Germinal center (tissue), 1 donor: ENCODE measurements at places on chromosomes 6 and 20.

- no peak for DNase-seq
These were observed 57.6 kb downstream of the ADGRG6 start for GRCh38 chr6:142359271-142359960.

DNA sequence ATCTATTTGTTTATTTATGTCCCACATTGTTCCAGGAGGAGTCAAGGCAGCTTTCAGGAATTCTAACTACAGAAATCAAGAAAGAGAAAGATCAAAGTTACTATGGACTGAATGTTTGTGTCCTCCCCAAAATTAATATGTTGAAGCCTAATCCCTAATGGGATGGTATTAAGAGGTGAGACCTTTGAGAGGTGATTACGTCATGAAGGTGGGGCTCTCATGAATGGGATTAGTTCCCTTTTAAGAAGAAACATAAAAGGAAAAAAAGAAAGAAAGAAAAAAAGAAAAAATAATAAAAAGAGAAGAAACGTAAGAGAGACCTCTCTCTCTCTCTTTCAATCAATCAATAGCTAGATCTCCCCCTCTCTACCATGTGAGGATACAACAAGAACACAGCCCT lies 44.7 kb upstream of the TOP1 start:
- DNase-seq: no peak

DNA sequence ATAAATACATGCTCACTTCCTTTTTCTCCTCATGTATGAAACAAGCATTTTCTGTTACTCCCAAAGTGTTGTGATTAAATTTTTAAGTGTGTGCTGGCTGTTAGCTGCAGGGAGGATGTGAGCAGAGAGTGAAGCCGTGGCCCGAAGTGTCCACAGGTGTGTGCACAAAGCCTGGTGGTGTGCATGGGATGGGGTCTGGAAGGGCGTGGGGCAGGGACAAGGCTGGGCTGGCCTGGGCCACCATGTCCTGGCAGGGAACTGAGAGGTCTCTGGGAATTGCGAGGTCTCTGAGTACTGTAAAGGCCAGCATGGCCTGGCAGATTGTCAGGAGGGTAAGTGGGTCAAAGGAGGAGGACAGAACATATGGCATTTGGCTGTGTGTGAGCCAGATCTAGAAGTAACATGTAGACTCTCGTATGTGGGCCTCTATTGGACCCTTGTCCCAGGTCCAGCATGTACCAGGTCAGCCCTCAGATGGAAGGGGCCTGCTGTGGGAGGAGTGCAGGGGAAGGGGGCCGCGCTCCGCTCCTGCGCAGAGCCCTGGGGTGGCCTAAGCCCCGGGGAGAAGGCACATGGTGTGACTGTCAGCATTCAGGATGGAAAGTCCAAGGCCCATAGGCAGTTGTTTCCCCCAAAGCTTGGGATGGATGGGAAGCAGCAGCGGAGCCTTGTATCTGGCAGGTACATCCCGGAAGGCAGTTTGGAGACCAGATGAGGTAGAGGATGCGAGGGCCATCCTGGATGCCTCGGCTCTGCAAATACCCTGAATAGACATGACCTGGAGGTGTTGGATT lies 45.1 kb upstream of the PHACTR3 start:
- no peak for DNase-seq

- peak; percentile 59 for DNase-seq
These were observed at the start of the genes HSPA1A and HSPA1L for GRCh38 chr6:31815025-31815838. Gene HSPA1A, plus strand, starts transcription at chr6:31815543. Its CDS starts 214 bp downstream, at chr6:31815757. Gene HSPA1L, minus strand, starts transcription at chr6:31815283. Its CDS starts 3,311 bp downstream, at chr6:31811972.

DNA sequence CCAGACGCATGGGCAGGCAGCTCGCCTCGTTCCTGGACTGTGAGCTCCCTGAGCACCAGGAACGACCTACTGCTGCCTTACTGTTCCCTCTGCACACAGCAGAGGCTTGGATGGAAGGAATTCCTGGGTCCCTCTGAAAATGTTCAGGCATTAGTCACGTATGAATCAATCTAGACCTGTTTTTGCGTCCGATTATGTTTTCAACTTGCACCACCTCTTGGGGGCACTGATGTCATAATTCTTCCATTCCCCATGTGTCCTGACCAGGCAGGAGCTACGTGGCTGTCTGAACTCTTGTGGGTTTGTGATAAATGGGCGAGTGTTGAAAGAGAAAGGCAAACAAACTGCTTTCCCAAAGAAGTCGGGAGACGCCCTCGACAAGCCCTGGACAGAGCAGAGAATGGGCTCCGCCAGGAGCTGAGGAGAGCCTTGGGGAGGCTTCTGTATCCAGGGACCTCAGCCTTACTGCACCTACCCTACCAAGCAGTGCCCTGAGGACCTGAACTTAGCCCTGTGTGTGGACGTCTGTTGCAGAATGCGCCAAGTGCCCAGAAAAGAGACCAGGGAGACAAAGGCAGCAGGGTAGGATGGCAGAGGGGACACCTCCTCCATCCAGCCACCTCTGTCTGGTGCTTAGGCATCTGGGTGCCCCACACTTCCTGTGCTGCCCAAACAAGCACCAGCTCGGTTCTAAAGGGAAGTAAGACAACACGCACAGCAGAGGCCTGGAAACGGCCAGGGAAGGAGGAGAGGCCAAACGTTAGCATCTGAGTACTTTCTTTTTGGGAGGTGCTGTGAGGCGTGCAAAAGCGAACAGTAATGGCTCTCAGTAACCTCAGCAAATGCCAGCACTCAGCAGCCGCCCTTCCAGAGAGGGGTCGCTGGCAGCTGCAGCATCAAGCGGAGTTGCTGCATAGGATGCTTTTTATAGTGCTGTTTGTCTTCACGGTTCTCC lies 124.2 kb downstream of the LY86 start:
- no peak for DNase-seq

DNA sequence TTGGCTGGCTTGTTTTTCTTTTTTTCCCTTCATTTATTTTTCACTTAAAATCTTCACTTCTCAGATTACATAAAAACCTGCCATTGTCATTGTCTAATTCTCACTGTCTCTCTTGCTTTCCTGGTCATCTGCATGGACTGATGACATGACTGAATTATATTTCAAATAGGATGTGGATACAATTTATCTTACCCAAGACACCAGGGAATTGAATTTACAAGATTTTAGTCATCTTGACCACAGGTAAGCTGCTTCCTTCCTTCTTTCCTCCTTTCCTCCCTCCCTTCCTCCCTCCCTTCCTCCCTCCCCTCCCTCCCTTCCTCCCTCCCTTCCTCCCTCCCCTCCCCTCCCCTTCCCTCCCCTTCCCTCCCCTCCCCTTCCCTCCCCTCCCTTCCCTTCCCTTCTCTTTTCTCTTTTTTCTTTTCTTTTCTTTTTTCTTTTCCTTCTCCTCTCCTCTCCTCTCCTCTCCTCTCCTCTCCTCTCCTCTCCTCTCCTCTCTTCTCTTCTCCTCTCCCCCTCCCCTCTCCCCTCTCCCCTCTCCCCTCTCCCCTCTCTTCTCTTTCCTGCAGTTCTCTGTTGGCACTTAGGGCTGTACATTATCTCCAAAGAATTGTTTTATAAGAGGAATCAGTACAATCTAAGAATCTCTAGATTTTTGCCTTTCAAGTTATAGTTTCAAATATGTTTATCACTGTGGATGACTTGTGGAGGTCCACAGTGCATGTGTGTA lies 171.5 kb downstream of the CARMIL1 start:
- no peak for DNase-seq

- no peak for DNase-seq
These were observed 288.0 kb downstream of the PHACTR1 start for GRCh38 chr6:13004601-13005000.

DNA sequence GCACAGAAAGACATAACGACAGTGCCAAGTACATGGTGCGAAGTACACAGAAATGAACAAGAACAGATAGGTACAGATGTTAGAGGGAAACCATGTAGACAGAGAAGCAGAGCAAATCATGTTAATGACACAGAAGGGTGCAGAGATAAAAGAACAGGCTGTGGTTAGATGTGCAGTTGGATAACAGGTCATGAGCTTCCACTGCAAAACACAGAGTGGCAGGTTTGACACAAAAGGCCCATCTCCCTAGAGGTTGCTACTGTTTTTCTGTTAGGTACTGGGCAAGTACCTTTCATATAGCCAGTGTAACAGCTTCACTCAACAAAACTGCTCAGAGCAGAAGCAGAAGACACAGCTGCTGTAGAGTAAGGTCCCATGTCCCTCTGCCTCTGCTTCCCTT lies 84.6 kb downstream of the AK9 start:
- no peak for DNase-seq

DNA sequence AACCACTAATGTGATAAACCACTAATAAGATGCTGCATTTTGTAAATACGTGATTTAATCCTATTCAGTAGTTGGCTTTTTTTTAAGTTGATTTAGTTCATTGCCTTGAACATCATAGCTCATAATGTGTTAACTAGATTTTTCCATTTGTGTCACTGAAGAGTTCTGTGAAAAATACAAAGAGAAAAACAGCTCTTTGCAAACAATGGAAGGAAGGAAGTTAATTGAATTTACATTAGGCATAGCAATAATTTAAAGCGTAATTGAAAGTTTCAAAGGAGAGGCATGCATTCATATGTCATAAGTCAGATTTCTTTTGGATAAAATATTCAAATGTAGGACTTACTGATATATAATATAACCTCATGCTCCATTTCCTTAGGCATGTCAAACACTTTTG lies 102.3 kb downstream of the TBC1D7 start:
- no peak for DNase-seq

DNA sequence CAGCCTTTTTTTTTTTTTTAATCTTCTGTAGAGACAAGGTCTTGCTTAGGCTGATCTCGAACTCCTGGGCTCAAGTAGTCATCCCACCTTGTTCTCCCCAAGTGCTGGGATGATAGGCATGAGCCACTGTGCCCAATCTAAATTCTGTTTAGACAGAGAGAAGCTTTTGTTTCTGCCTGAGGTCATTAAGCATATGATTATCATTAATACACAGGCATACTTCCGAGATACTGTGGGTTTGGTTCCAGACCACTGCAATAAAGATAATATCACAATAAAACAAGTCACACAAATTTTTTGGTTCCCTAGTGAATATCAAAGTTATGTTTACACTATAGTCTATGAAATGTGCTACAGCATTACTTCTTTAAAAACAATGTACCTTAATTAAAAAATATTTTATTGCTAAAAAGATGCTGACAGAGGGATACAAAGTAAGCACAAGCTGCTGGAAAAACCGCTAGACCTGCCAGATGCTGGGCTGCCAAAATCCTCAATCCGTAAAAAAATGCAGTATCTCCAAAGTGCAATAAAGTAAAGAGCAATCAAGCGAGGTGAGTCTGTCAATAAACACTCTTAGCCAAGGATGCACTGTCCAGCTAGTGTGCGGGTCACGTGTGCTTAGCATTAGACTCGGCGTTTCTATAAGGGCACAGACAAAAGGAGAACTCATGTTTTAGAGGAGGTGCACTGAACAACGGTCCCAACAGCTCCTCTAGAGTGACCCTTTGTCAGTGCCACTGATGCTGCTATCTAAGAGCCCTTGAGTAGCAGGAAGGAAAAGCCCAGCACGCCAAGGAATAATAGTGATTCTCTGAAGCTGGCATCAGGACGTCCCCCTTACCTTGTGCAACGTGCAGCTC lies 16.1 kb downstream of the TXNDC5 start:
- no peak for DNase-seq

DNA sequence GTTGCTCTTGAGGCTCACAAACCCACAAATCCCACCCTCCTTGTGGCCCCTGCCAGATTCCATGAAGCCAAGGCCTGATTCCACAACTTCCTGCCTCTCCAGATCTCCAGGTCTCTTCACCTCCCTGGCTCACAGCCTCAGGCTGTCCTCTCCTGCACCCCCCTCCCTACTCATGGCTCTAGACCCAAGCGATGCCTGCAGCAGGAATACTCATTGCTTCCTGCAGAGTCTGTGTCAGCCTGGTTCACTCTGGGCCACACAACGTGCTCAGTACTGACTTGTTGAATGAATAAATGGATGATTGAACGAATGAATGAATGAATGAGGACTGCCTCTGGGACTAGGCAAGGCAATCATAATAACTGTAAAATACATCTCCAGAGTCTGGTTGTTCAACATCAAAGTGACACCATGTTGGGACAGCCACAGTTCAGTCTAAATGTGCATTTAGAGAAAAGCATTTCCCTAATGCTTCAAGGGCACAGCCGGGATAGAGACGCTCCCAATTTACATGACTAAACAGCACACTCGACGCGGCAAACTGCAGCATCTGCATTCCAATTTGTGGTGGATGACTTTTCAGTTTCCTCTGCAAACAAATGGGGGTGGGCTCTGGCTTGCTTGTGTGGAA lies 139.9 kb downstream of the GRM4 start:
- no peak for DNase-seq

DNA sequence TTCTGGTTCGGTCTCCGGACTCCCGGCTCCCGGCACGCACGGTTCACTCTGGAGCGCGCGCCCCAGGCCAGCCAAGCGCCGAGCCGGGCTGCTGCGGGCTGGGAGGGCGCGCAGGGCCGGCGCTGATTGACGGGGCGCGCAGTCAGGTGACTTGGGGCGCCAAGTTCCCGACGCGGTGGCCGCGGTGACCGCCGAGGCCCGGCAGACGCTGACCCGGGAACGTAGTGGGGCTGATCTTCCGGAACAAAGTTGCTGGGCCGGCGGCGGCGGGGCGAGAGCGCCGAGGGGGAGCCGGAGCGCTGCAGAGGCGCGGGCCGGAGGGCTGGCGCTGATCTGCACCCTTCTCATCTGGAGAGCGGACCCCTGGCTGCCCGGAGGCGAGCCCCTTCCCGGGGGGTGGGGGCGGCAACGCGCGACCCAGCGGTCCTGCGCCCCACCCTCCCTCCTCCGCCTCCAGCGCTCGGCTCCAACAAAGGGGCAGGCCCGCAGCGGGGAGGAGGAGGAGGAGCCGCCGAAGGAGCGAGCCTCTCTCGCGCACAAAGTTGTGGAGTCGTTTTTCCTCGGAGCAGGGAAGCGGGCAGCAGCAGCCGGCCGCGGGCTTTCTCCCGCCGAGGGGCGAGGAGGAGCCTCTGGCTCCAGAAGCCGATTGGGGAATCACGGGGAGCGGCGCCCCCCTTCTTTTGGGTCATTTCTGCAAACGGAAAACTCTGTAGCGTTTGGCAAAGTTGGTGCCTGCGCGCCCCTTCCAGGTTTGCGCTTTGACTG lies at the start of gene UTRN:
Gene UTRN, plus strand, starts transcription at position 553 of the 765 bp plus-strand sequence. CDS start 6,494 bp downstream, outside the sequence.
- peak; percentile 56 for DNase-seq

DNA sequence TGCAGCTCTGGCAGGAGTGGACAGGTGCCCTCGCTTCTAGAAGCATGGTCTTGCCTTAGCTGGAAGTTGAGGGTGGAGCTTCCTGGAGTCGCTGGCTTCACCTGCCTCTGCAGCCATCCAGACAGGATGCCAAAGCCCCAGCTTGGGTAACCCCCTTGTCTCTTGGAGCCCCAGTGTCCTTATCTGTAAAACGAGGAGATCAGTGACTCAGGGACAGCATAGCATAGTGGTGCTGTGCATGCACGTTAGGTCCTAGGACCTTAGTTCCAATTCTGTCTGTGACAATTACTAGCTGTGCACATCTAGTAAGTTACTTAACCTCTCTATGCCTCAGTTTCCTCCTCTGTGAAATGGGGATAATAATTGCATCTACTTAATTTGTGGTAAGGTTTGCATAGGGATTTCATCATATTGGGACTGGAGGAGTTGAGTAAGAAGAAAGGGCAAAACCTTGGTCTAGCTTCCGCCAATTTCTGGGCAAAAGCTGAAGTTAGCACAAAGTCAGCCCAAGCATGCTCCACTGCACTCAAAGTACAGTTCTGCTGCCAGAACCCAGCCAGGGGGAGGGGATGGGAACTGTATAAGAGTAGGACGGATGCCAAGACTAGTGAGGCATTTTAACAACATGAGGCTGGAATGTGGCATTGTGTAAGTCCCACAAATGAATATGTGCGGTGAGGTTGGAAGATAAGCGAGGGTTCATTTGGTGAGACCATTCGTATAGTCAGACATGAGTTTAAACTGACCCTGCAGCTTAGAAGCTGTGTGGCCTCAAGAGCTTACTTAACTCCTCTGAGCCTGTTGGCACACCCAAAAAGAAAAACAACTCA lies 24.5 kb downstream of the TOX2 start:
- no peak for DNase-seq
